B cell (primary cell): ENCODE measurements at places on chromosomes 6 and 20. TPM values are rescaled to one million over a fixed set of nuclear protein-coding genes. Genes with fewer than 3 reads are reported as not detected.

The RAB44 gene
- 0.15 and 0.19 TPM in 2 replicates for total RNA-seq

GRCh38 chr20:37879843-37880242 is 23.1 kb upstream of the VSTM2L start:
- no peak for DNase-seq

The COL20A1 gene
- total RNA-seq = not detected in 2 replicates

- no peak for DNase-seq
These were observed 17.5 kb downstream of the PIM1 start for GRCh38 chr6:37187321-37188022.

DNA sequence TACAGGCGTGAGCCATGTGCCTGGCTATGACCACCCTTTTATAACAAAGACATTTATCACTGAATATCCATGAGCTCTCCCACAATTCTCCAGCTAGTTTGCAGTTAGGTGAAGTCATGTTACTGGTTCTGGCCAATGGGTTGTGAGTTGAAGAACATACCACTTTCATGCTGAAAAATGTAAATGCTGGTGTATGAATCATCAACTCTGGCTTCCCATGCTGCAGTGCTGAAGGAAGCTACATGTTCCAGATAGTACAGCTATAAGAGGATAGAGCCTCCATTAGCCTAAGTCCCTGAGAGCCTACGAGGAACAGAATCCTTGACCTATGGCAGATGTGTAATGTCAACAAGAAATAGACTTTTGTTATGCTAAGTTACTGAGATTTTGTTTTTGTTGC is 180.4 kb downstream of the BTBD9 start:
- no peak for DNase-seq

- no peak for DNase-seq
These were observed 66.6 kb downstream of the CDKAL1 start for GRCh38 chr6:20600831-20601230.

The RIPOR3 gene
- total RNA-seq = 0.27 TPM in 1 of 2 replicates, not detected in the other

The TUBB2B gene
- total RNA-seq = not detected in 2 replicates

DNA sequence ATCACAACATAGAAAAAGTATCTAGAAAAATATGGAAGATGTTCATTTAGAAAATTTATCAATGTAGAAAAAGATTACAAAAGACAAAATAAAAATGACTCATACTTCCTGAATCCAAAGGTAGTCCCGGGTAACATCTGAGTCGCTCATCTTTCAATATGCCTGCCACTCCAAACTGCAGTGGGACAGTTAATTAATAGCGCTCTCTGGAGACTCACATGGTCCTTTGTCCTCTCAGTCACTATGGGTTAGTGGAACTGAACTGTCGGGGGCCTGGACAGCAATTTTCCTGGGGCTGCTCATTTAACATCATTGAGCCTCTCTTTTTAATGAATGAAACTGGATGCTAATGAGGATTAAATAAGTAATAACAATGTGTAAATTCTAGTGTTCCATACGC is 103.4 kb downstream of the MAP3K4 start:
- DNase-seq = no peak

- no peak for DNase-seq
These were observed 5.3 kb upstream of the SERPINB6 start for GRCh38 chr6:2976571-2977085.

DNA sequence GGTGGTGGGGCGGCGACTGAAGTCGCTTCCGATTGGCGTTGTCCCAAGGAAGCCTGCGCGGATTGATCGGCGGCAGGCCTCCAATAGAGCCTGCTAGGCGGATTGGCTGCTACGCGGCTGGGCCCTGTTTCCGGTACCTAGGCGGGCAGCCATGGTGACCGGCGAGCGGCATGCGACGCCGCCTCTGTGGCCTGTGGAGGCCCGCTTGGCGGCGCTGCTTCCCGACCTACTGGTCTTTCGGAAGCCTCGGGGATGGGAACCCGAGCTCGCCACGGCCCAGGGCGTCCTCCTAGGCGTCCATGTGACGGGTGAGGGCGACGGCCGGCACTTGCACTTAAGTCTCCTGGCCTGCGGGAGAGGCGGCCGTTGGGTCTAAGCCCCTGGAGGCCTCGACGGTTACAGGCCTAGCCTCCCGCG is 28.1 kb downstream of the NFYA start:
- no peak for DNase-seq

GRCh38 chr20:59305908-59306655 is 5.7 kb downstream of the EDN3 start:
- no peak for DNase-seq
